ENCODE measurements at places on chromosomes 6 and 20. TPM values are rescaled to one million over a fixed set of nuclear protein-coding genes. Genes with fewer than 3 reads are reported as not detected.

- H3K4me3 ChIP-seq: no peak overlapping the region
- H3K27me3 ChIP-seq: no peaks in the 10 kb centered on the region
- no peak overlapping the region for H3K27ac ChIP-seq
- H3K36me3 ChIP-seq: no peaks in the 10 kb centered on the region
- no peak for DNase-seq
- H3K4me1 ChIP-seq: no peaks in the 10 kb centered on the region
Measured at GRCh38 chr20:57892471-57892870, 182.7 kb upstream of the PMEPA1 start.

GRCh38 chr6:11277275-11278206 lies 45.1 kb upstream of the NEDD9 start:
- H3K27ac ChIP-seq: peak overlapping the region; percentile 68
- peaks cover 67% of the 10 kb centered on the region for H3K4me1 ChIP-seq
- no peaks in the 10 kb centered on the region for H3K27me3 ChIP-seq
- H3K36me3 ChIP-seq: peaks cover 14% of the 10 kb centered on the region
- H3K4me3 ChIP-seq: no peak overlapping the region

GRCh38 chr6:28696682-28697081 lies 171.0 kb downstream of the GPX5 start:
- no peak overlapping the region for H3K27ac ChIP-seq
- H3K4me3 ChIP-seq: no peak overlapping the region
- peaks cover 12% of the 10 kb centered on the region for H3K27me3 ChIP-seq
- H3K4me1 ChIP-seq: no peaks in the 10 kb centered on the region

DNA sequence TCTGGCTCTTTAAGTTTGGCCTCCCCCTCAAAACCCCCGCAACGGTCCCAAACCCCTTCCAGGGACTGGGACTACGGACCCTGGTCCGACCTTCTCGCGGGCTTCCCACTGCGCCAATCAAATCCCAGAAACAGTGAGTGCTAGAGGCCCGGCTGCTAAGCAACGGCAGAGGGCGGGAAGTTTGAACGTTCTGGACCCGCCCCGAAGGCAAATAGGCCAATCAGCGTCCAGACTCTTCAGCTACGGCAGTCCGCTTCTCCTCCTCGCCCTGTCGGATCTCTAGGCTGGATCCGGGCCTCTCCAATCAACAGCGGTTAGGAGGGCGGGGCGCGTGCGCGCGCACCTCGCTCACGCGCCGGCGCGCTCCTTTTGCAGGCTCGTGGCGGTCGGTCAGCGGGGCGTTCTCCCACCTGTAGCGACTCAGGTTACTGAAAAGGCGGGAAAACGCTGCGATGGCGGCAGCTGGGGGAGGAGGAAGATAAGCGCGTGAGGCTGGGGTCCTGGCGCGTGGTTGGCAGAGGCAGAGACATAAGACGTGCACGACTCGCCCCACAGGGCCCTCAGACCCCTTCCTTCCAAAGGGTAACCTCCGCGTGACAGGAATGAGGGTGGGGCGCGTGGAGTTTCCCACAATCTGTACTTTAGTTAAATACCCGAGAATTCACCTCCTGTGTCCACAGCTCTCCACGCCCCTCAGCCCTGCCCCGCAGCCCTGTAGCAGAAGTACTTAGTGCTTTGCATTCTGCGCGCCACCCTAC lies at the start of gene MSH5:
Gene MSH5, plus strand, starts transcription at position 367 of the 758 bp plus-strand sequence. CDS start 462 bp downstream, outside the sequence.
- H3K4me1 ChIP-seq: peaks cover 52% of the 10 kb centered on the region
- peak within 1 kb of the TSS; percentile 97 for H3K27ac ChIP-seq
- H3K36me3 ChIP-seq: peaks cover 5% of the 10 kb centered on the region
- H3K27me3 ChIP-seq: peaks cover 8% of the 10 kb centered on the region
- peak; percentile 96 for DNase-seq
- peak within 1 kb of the TSS; percentile 98 for H3K4me3 ChIP-seq

DNA sequence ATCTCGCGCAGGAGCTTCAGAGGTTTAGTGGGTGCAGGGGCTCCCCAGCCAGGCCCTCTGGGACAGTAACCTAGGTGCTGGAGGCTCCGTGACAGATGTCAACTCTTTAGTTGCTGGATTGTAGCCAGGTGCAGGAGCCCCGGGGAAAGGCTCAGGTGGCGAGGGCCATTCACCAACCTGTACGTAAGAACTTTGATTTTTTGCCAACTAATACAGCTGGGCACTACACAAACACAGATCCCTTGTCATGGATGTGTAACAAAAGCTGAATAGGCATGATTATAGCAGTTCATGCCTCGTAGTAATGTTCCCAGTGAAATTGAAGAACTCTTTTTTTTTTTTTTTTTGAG lies 82.6 kb downstream of the CDC5L start:
- no peaks in the 10 kb centered on the region for H3K36me3 ChIP-seq
- no peak for DNase-seq
- H3K27me3 ChIP-seq: peaks cover 4% of the 10 kb centered on the region
- H3K4me3 ChIP-seq: no peak overlapping the region

DNA sequence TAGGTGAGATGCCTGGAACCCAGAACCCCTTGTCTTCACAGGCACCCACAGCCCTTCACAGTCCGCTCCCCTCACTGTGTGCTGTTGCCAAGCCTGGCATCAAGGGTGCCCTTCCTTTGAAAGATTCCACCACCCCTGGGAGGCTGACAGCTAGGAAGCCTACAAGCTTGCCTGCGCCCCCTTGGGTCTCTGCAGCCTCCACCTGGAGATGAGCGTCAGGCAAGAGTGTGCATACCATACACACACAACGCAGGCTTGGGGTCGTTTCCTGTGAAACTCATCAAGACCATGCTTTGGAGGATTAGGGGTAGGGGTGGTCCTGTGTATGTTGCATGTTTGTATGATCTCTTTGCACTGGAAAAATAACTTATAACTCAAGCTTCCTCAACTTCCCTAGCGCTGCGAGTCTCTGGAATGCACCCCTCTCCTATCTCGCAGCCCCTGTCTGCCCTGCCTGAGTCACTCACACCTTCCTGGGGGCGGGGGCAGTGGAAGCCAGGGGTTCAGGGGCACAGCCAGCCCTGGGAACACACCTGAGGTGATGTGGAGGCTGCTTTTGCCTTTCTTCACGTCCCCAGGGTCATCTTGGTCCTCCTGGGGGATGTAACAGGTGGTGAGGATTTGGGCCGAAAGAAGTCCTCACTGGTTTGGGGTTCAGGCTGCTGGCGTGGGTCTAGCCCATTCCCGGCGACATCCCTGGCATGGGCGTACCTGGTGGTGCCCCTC lies 67.2 kb downstream of the SSR1 start:
- H3K36me3 ChIP-seq: peaks cover 19% of the 10 kb centered on the region
- no peak overlapping the region for H3K27ac ChIP-seq
- H3K27me3 ChIP-seq: no peaks in the 10 kb centered on the region
- H3K4me1 ChIP-seq: peaks cover 6% of the 10 kb centered on the region
- no peak for DNase-seq

DNA sequence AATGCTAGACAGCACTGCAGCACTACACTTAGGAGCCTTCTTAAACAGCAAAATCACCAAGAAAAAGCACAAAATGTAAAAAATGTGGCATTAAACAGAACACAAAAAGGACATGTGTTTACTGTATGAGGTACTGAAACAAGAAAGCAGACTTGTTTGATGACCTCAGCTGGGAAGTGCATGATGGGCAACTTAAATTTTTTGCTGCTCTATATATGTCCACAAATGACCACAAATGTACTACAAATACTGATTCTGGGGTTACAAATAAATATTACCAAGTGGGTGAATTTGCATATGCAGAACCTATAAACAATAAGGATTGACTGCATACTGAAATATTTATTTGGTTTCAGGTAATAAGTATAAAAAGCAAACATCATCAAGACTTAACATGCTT lies 13.1 kb downstream of the RAB23 start:
- no peaks in the 10 kb centered on the region for H3K4me1 ChIP-seq
- H3K36me3 ChIP-seq: no peaks in the 10 kb centered on the region
- no peak overlapping the region for H3K4me3 ChIP-seq
- no peak overlapping the region for H3K27ac ChIP-seq
- no peaks in the 10 kb centered on the region for H3K27me3 ChIP-seq
- DNase-seq: no peak

GRCh38 chr20:258963-259362 lies 1.4 kb downstream of the DEFB132 start:
- no peak for DNase-seq
- H3K4me3 ChIP-seq: no peak overlapping the region
- no peak overlapping the region for H3K27ac ChIP-seq
- H3K4me1 ChIP-seq: no peaks in the 10 kb centered on the region
- H3K27me3 ChIP-seq: peaks cover 2% of the 10 kb centered on the region

DNA sequence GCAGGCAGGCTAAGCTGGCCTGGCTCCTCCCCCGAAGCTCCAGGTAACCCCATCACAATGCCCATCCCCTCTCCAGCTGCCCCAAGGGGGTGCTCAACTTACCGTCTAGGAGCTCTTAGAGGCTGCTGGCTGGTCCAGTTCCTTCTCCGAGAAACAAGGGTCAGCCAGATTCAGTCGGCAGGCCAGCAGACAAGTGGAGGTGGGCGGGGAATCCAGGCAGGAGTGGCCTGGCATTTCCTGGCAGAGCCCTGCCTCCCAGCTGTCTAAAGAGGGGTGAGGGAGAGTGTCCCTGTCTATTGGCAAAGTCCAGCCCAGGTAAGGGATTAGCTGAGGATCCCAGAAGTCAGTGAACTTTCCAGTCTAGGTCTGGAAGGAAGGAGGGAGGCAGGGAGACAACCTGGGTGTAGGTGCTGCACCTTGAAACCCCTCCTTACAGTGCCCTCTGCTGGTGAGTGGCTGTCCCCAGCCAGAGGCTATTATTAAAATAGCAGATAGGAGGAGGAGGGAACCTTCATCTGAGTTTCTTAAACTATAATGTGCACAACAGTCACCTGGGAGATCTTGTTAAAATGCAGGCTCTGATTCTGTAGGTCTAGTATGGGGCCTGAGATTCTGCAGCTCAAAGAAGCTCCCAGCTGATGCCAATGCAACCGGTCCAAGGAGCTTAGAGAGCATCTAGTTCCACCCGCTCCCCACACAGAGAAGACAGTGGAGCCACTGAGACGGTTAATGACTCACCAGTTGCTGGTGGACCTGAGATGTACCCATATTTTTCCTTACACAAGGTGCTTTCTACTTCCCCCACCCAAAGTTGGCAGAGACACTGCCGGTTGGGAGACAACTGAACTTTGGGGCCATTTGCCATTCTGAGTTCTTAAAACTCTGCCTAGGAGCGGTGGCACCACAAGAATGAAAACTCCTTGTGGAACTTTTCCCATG lies at the start of gene UNC5CL:
Gene UNC5CL, minus strand, starts transcription at position 162 of the 939 bp plus-strand sequence. CDS start 4,147 bp downstream, outside the sequence.
- peak; percentile 42 for DNase-seq
- H3K36me3 ChIP-seq: peaks cover 2% of the 10 kb centered on the region
- H3K27me3 ChIP-seq: peaks cover 2% of the 10 kb centered on the region
- H3K4me1 ChIP-seq: no peaks in the 10 kb centered on the region
- no peak within 1 kb of the TSS for H3K27ac ChIP-seq

- DNase-seq: no peak
- H3K4me1 ChIP-seq: no peaks in the 10 kb centered on the region
- no peak overlapping the region for H3K27ac ChIP-seq
- no peak overlapping the region for H3K4me3 ChIP-seq
- H3K27me3 ChIP-seq: no peaks in the 10 kb centered on the region
- no peaks in the 10 kb centered on the region for H3K36me3 ChIP-seq
Measured at GRCh38 chr6:76792394-76792793, 670.9 kb downstream of the HTR1B start.

DNA sequence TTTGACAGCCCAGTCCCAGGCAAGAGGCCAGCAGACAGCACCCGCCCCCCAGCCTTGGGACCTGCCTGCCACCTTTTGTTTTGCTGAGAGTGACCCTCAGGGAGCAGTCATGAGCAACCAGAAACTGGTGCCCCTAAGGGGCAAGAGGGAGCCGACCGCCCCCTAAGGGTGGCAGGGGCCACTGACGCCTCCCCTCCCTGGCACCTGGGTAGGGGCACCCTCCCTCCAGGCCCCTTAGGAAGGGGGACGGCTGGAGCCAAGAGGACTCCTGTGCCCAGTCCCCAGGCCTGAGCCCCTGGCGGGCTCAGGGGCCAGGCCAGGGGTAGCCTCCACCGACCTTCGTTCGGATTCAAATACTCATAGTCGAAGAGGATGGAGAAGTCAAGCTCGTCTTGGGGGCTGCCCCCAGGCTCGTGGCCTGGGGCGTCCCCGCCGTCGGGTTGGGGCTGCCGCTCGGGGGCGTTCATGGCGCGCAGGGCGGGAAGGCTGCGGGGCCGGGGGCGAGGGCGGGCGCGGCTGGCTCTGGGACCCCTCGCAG lies 417 bp downstream of the NFATC2 start:
- H3K27ac ChIP-seq: peak overlapping the region; percentile 100
- peaks cover 20% of the 10 kb centered on the region for H3K36me3 ChIP-seq
- H3K4me3 ChIP-seq: peak overlapping the region; percentile 100
- H3K27me3 ChIP-seq: peaks cover 14% of the 10 kb centered on the region

- H3K36me3 ChIP-seq: peaks cover 4% of the 10 kb centered on the region
- no peaks in the 10 kb centered on the region for H3K27me3 ChIP-seq
- no peak overlapping the region for H3K27ac ChIP-seq
- no peak overlapping the region for H3K4me3 ChIP-seq
Measured at GRCh38 chr6:42066156-42066675, 15.9 kb downstream of the TAF8 start.

DNA sequence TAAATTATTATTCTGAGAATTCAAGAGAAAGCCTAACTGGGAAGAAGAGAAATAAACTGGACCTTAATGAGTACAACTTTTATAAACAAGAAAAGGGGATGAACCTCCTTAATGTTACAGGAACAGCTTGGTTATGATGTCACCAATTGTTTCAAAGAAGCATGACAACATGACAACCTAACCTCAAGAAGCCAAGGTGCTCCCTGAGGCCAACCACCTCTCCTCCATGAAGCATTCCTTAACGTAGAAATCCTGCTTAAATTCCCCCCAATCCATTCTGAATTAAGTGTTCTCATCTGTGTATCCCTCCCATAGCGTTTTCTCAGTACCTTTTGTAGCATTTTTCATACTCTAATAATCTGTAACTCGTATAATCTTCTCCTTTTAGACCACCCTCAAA lies 1.7 kb downstream of the HBS1L start:
- peaks cover 36% of the 10 kb centered on the region for H3K4me1 ChIP-seq
- peak overlapping the region; percentile 99 for H3K27ac ChIP-seq
- no peak for DNase-seq

DNA sequence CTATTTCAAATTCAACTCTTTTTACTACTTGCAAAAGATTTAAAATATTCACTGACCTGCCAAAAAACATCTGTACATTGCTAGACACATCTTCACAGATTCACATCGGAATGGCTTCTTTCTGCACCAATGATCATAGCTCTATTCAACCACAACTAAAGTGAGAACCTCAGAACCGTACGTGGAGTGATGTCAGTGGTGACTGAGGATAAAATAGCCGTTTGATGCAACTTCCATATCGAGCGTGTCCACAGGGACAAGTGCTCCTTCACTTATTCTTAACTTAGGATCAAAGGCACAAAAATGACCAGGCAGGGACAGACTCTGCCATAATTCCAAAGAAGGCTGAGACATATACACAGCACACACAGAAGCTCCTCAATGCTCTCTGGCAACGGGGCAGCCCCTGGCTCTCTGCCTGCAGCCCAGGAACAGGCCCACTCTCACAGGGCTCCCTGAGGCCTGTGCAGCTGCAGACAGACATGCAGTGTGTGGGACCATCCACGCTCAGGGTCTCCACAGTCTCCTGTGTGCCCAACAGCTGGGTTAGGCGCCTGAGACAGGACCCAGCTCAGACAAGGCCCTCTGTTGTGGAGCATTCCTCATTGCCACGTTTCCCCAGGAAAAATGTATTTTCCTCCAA lies 22.8 kb downstream of the FYN start:
- DNase-seq: peak; percentile 58
- peaks cover 26% of the 10 kb centered on the region for H3K27me3 ChIP-seq
- H3K27ac ChIP-seq: peak overlapping the region; percentile 86
- no peaks in the 10 kb centered on the region for H3K36me3 ChIP-seq

GRCh38 chr6:84042603-84043002 lies 9.0 kb downstream of the MRAP2 start:
- H3K27me3 ChIP-seq: peaks cover 4% of the 10 kb centered on the region
- no peak for DNase-seq
- no peaks in the 10 kb centered on the region for H3K36me3 ChIP-seq

DACT2 gene
- not detected for polyA plus RNA-seq

LINC00237 gene
- not detected for polyA plus RNA-seq

FOXA2 gene
- not detected for polyA plus RNA-seq

PTK6 gene
- polyA plus RNA-seq: not detected

Measured in immature natural killer cell (primary cell).